ENCODE measurements at places on chromosomes 1 and 21. TPM values are rescaled to one million over a fixed set of nuclear protein-coding genes. Genes with fewer than 3 reads are reported as not detected.

The SIM2 gene
- not detected for total RNA-seq

The SPRR2E gene
- total RNA-seq, result not detected

The FCRL4 gene
- total RNA-seq, result not detected

GRCh38 chr21:41765420-41765821 lies 1.4 kb downstream of the RIPK4 start:
- no peaks in the 10 kb centered on the region for H3K36me3 ChIP-seq
- no peak for DNase-seq
- H3K4me1 ChIP-seq, result peaks cover 2% of the 10 kb centered on the region

DNA sequence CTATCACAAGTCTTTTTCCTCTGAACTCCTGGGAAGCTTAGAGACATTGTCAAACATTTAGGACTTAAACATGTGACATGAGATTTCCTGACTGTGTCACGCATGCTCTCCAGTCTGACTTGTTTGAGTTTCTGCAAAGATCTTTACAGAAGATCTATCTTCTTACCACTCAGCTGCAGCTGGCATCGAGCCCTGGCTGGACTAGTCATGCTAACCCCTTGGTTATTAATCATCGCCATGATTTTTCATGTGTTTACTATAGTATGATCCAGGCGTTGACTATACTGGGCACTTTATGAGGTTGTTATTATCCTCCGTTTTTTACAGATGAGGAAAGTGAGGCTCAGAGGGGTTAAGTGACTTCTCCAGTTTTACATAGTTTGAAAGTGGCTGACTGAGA lies 18.1 kb upstream of the IRF2BP2 start:
- peak overlapping the region; percentile 31 for H3K27ac ChIP-seq
- peaks cover 15% of the 10 kb centered on the region for H3K4me1 ChIP-seq
- DNase-seq, result peak; percentile 88
- H3K36me3 ChIP-seq, result no peaks in the 10 kb centered on the region

GRCh38 chr1:6148497-6149241 lies 31.5 kb downstream of the CHD5 start:
- peak; percentile 8 for DNase-seq
- H3K27me3 ChIP-seq, result no peaks in the 10 kb centered on the region
- no peaks in the 10 kb centered on the region for H3K36me3 ChIP-seq
- no peak overlapping the region for H3K4me3 ChIP-seq

- no peak overlapping the region for H3K27ac ChIP-seq
- peaks cover 36% of the 10 kb centered on the region for H3K27me3 ChIP-seq
- DNase-seq, result no peak
- no peaks in the 10 kb centered on the region for H3K36me3 ChIP-seq
Measured at GRCh38 chr1:204188959-204189639, 7.2 kb downstream of the KISS1 start.

DNA sequence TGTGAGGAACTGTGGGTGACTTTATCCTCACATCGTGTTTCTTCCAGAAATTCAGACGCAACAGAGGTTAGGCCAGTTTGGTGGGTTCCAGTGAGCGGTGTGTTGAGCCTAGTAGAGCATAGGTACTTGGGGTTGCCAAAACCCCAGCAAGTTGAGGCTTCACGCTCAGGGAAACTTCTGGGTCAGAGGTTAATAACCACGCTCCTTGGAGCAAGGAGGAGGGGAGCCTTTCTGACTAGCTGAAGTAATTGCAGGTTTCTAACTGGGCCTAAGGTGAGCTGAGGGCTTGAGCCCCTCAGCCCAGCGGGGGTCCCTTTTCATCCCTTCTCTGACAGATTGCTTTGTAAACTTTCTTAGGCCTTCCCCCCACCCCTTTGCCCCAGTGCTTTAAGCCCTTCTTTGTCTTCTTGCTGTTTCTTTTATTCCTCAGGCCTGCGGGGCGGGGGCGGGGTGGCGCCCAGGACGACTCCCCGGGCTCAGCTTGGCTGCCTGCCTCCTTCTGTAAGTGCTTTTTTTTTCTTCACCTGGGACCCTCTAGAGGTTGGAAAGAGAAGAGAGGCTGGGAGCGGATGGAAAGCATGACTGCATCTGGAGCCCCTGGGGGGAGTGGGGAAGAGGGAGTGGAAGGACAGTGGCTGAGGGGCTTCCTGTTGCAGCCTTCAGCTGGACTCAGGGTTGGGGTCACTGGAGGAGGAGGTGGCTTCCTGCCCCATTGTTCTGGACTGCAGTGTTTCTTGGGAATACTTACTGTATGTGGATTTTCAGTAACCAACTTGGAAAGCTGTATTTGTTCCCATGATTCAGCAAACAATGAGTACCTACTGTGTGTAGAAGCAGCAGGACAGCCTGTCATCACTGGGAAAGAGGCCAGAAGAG lies 1.3 kb upstream of the ZNF436 start:
- peaks cover 10% of the 10 kb centered on the region for H3K4me1 ChIP-seq
- H3K27me3 ChIP-seq, result no peaks in the 10 kb centered on the region
- H3K27ac ChIP-seq, result peak overlapping the region; percentile 96
- peaks cover 3% of the 10 kb centered on the region for H3K36me3 ChIP-seq
- DNase-seq, result peak; percentile 62

GRCh38 chr1:236204656-236205055 lies 62.3 kb downstream of the GPR137B start:
- no peak overlapping the region for H3K4me3 ChIP-seq
- H3K27ac ChIP-seq, result no peak overlapping the region
- no peaks in the 10 kb centered on the region for H3K36me3 ChIP-seq

GRCh38 chr1:20278692-20279130 lies 12.0 kb upstream of the VWA5B1 start:
- no peak overlapping the region for H3K4me3 ChIP-seq
- peaks cover 8% of the 10 kb centered on the region for H3K4me1 ChIP-seq
- no peak overlapping the region for H3K27ac ChIP-seq

GRCh38 chr1:216936779-216937178 lies 213.6 kb upstream of the ESRRG start:
- H3K4me1 ChIP-seq, result no peaks in the 10 kb centered on the region
- no peak for DNase-seq
- no peaks in the 10 kb centered on the region for H3K27me3 ChIP-seq
- H3K27ac ChIP-seq, result no peak overlapping the region
- no peak overlapping the region for H3K4me3 ChIP-seq

- no peak overlapping the region for H3K4me3 ChIP-seq
- no peaks in the 10 kb centered on the region for H3K36me3 ChIP-seq
- H3K4me1 ChIP-seq, result peaks cover 2% of the 10 kb centered on the region
- no peak overlapping the region for H3K27ac ChIP-seq
- H3K27me3 ChIP-seq, result no peaks in the 10 kb centered on the region
- DNase-seq, result no peak
Measured at GRCh38 chr21:46153247-46154154, 1.9 kb downstream of the FTCD start.

- no peaks in the 10 kb centered on the region for H3K4me1 ChIP-seq
- DNase-seq, result peak; percentile 27
- H3K36me3 ChIP-seq, result no peaks in the 10 kb centered on the region
- no peak overlapping the region for H3K4me3 ChIP-seq
- no peaks in the 10 kb centered on the region for H3K27me3 ChIP-seq
Measured at GRCh38 chr1:53593758-53594380, 134.7 kb downstream of the DMRTB1 start.

DNA sequence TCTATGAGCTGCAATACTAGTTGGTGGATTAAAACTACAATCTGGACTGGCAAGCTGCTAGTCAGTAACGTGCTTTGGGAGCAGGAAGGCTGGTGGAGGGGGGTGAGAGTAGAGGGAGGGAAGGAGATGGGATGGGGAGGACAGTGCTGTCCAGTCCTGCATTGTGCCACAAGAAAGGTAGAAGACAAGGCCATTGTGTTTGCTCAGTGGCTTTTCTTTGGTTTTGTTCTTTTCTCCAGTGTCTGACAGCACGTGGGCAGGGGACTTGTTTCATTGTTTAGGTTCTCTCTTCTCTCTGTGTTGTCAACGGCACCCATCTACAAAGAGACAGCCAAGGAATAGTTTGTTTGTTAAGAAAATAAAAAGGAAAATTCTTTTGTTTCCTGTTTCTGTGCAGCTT lies 362.8 kb upstream of the PLXNA2 start:
- no peak overlapping the region for H3K27ac ChIP-seq
- H3K4me3 ChIP-seq, result no peak overlapping the region
- H3K27me3 ChIP-seq, result no peaks in the 10 kb centered on the region
- no peak for DNase-seq

- no peaks in the 10 kb centered on the region for H3K36me3 ChIP-seq
- H3K27ac ChIP-seq, result no peak overlapping the region
- no peaks in the 10 kb centered on the region for H3K27me3 ChIP-seq
- H3K4me3 ChIP-seq, result no peak overlapping the region
- DNase-seq, result no peak
Measured at GRCh38 chr1:109802136-109802900, 38.6 kb upstream of the EPS8L3 start.
